ENCODE measurements at places on chromosomes 6 and 20.
A peak's percentile ranks its signal among the peaks of the same experiment; 100 is the strongest.

- DNase-seq: no peak
Measured at GRCh38 chr20:57653546-57653900, 33.3 kb upstream of the ZBP1 start.

- DNase-seq: no peak
Measured at GRCh38 chr6:13474360-13474759, 13.0 kb downstream of the GFOD1 start.

GRCh38 chr6:79240509-79240908 is 6.0 kb upstream of the HMGN3 start:
- DNase-seq: no peak

DNA sequence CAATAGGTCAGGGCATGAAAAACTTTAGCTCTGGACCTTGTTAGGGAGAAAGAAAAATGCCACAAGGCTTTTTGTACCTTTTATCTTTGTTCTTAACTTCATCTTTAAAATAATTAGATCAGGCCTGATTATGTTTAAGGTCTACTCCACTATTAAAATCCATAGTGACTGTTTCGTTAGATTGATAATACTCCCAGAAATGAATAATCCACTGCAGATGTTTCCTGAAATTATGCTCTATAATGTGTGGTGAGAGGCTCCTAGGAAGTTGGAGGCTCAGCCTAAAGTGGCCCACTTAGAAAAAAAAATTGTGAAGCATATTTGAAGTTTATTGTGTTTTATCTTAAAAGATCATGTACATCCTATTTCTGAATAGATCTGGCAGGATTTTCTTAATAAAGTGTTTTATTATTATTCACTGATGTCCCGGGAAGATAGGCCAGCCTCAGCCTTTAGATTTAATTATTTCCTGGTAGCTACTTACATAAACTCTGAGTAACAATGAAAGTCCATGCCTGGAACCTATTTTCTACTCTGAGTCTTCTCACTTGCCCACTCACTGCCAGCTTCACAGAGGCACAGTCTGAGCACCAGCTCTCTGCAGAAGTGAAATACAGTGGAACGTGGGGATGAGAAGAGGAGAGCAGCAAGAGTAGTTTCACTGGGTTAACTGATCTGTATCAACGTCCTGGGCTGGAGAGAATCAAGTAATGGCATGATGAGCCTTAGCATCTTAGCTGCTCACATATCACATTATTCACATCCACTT is 126.8 kb upstream of the TMEM170B start:
- no peak for DNase-seq

GRCh38 chr6:90286884-90287488 is 9.7 kb downstream of the BACH2 start:
- DNase-seq: no peak

GRCh38 chr20:49677777-49678758 is 35.6 kb downstream of the B4GALT5 start:
- DNase-seq: no peak

DNA sequence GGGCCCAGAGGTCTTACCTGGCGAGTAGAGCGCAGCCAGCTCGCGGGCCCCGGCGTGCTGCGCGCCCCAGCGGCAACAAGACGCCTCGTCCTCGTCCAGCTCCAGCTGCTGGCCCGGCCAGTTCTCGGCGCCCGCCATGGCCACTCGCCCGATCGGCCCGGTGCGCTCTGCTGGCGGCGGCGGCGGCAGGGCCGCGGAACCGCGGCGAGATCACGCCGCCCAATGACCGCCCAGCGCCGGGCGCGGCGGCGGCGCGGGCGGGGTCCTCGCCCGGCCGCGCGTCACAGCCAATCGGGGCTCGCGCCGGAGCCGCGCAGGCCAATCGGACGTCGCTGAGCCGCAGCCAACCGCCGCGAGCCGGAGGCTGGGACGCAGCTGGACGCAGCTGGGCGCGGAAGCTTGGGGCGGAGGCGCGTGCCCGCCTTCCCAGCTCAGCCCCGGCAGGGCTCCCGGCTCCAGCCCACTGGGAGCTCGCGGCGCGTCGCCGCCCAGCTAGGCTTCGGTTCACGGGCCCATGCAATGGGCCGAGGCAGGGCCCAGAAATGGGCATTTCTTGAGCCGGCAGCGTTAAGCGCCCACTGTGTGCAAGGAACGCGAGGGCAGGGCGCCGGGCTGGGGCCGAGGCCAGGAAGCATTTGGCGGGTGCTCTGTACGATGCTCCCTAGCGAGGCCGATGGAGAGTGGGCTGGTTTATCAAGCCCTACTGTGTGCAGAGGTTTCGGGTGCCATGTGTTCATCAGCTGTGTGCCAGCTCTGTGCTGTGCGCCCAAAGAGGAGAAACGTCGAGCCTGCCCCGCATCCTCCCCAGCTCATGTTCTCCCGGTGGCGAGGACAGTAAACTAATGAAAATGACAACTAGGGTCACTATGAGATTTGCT is at the start of gene PEDS1:
Gene PEDS1 (minus strand): TSS at position 224 of the 878 bp plus-strand sequence. CDS start 86 bp downstream, at position 138.
- peak; percentile 75 for DNase-seq
